ENCODE measurements at places on chromosomes 5 and 9.

- peaks cover 15% of the 10 kb centered on the region for H3K4me1 ChIP-seq
- peaks cover 35% of the 10 kb centered on the region for H3K36me3 ChIP-seq
- no peak overlapping the region for H3K27ac ChIP-seq
- no peak overlapping the region for H3K4me3 ChIP-seq
Measured at GRCh38 chr9:131228988-131229387, 47.3 kb downstream of the FAM78A start.

- no peak overlapping the region for H3K27ac ChIP-seq
- H3K27me3 ChIP-seq = no peaks in the 10 kb centered on the region
- DNase-seq = no peak
Measured at GRCh38 chr5:79149433-79149832, 37.8 kb downstream of the BHMT start.

- no peaks in the 10 kb centered on the region for H3K36me3 ChIP-seq
- no peak for DNase-seq
- H3K4me3 ChIP-seq = no peak overlapping the region
- no peaks in the 10 kb centered on the region for H3K27me3 ChIP-seq
Measured at GRCh38 chr5:41871852-41872251, 1.6 kb upstream of the OXCT1 start.

GRCh38 chr5:66368811-66369210 is 224.7 kb downstream of the SREK1 start:
- no peak overlapping the region for H3K27ac ChIP-seq
- DNase-seq = no peak
- peaks cover 59% of the 10 kb centered on the region for H3K27me3 ChIP-seq
- no peak overlapping the region for H3K4me3 ChIP-seq
- no peaks in the 10 kb centered on the region for H3K4me1 ChIP-seq

DNA sequence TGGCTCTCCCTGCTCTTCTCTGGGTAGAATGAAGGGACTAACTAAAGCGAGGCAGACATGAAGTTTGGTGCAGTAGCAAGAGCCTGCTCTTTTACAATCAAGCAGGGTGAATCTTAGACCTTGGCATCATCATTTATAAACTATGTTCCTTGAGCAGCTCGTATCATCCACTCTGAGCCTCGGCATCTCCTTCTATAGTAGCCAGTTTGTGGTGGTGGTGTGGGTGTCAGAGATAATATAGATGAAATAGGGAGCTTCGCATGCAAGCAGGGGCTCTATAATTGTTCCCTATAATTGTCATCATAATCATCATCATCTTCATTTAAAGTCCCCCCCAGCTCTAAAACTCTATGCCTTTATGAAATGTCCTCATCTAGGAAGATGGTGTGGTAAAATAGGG is 72.5 kb upstream of the SAP30L start:
- peaks cover 17% of the 10 kb centered on the region for H3K27me3 ChIP-seq
- no peak overlapping the region for H3K4me3 ChIP-seq
- peaks cover 17% of the 10 kb centered on the region for H3K4me1 ChIP-seq
- H3K36me3 ChIP-seq = peaks cover 3% of the 10 kb centered on the region
- DNase-seq = no peak

DNA sequence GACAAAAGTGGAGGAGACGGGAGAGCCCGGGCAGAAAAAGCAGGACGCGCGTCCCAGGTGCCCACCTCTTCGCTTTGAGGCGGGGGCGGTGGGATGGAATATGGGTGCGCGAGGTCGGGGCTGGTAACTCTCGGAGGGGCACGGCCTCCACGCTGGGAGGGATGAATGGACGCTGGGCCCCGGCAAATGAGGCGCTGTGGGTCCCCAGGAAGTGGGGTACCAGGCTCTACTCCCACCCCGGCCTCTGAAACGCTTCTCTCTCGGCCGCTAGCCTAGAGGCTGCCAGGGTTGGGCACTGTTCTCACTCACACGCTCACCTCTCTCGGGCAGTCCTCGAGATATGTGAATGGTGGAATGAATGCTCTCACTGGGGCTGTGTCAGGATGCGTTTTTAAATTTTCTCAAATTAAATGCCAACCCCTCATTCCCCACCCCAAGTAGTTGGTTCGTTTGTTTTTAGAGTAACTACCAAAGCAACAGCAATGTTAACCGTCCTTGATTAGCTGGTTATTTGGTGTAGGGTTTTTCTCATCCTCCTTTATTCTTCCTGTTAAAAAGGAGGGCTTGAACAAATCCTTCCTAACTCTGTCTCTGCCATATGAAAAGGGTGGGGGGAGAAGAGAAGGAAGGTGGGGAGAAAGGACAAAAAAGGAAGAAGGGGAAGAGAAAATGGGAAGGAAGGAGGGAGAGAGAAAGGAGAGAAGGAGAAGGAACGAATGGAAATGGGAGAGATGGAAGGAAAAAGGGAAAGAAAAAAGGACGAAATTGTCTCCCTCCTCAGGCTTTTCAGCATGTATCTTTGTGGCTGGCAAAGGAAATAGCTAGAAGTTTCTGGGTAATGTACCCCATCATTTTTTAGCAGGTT is 1.3 kb upstream of the EBF1 start:
- H3K4me3 ChIP-seq = peak overlapping the region; percentile 71
- H3K36me3 ChIP-seq = no peaks in the 10 kb centered on the region
- H3K4me1 ChIP-seq = peaks cover 40% of the 10 kb centered on the region
- H3K27me3 ChIP-seq = peaks cover 99% of the 10 kb centered on the region
- DNase-seq = no peak
- H3K27ac ChIP-seq = no peak overlapping the region

DNA sequence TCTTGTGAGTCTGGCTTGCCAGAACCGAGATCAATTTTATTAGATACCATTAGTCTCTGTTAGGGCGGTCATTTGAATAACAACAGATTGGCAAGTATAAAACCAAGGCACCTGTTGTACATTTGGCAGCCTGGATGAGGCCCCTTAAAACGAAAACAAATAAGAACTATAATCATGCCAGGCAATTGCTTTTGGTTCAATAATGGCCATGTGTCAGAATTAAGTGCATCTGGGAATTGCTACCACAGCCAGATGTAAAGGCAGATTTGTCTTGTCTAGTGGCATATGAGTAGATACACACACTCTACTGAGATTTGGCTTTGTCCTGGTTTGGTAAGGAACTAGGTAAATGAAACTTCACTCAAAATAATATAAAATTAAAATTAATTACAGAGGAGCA is 1046.2 kb upstream of the DMAC1 start:
- no peak for DNase-seq
- no peak overlapping the region for H3K4me3 ChIP-seq
- no peaks in the 10 kb centered on the region for H3K27me3 ChIP-seq
- peaks cover 8% of the 10 kb centered on the region for H3K4me1 ChIP-seq

DNA sequence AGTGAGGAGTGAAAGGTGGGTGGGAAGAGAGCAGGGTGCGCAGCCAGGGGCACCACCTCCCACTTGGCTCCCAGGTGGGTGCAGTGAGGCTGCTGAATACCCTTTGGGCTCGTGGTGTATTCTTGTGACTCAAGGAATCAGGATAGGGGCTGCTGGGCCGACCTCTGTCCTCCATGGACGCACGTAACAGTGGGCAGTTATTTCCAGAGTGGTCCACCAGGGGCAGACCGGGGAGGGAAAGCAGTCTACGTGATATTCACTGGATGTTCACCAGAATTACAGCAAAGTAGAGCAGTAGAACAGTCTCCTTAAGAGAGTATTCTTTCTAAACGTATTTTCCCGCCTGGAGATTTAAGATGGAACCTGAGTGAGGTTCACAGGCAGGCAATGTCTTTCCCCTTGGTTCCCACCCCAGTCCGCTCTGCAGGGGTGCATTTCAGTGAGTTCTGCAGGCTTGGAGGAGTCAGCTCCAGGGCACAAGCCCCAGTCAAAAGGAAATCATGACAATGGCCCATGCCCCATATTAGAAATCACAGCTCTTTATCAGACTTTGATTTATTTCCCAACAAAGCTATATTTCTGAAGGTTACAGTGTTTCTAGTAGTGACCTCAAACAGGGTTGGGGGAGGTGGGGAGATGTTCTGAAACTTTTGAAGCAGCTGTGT is 88.7 kb downstream of the SYK start:
- H3K27me3 ChIP-seq = no peaks in the 10 kb centered on the region
- no peak for DNase-seq

DNA sequence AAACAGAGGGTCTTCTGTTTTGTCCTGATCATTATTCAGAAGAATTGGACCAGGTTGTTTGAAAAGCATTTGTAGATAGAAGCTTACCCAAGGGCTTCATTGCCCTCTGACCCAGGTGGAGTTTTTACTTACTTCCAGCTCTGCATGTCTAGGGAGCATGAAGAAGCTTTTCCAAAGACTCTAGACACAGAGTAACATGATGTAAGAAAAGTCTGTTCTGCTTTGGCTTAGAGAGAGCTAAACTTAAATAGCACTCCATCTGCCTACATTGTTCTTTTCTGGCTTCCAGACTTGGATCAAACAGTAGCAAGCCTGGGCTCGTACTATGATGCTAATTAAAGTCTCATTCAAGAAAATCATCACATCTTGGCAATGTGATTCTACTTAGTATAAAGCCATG is 112.1 kb downstream of the SNCAIP start:
- no peaks in the 10 kb centered on the region for H3K27me3 ChIP-seq
- no peak for DNase-seq
- peaks cover 33% of the 10 kb centered on the region for H3K4me1 ChIP-seq
- peaks cover 48% of the 10 kb centered on the region for H3K36me3 ChIP-seq

DNA sequence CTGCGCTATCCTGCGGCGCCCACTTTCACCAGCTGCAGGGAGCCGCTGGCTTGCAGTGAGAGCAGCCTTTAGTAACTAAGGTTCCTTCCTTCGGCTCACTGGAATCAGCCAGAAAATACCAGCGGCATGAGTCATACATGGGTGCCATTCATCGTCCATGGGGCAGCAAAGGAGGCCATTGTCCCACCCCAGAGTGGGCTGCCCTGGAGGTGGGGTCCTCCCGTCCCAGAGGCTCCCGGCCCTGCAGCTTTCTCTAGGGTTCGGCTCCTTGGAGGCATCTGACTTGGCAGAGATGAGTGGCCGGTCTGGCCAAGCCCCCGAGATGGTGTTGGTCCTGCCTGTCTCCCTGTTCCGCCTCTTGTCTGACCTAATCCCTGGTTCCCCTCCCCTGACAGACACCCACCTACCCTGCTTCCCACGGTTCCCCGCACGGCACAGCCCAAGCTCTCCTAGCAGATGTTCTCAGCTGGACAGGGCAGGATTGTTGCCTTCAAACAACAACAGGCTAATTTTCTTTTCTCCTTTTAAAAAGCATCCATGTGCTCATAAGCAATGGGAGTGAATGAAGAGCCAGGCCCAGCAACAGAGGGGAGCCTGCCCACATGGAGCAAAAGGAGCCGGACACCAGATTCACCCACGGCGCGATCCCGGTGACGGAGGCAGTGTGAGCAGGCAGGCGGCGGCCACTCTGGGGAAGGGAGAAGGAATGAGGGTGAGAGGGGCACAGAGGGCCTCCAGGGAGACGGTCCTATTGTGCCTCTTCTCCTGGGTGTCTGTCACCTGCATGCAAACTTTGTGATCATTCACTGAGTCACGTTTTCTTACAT is 97.0 kb upstream of the COL5A1 start:
- peak overlapping the region; percentile 96 for H3K27ac ChIP-seq

GRCh38 chr5:158895588-158895987 is 204.1 kb downstream of the EBF1 start:
- H3K36me3 ChIP-seq = no peaks in the 10 kb centered on the region
- H3K27me3 ChIP-seq = peaks cover 23% of the 10 kb centered on the region
- no peak for DNase-seq
- H3K4me3 ChIP-seq = no peak overlapping the region

DNA sequence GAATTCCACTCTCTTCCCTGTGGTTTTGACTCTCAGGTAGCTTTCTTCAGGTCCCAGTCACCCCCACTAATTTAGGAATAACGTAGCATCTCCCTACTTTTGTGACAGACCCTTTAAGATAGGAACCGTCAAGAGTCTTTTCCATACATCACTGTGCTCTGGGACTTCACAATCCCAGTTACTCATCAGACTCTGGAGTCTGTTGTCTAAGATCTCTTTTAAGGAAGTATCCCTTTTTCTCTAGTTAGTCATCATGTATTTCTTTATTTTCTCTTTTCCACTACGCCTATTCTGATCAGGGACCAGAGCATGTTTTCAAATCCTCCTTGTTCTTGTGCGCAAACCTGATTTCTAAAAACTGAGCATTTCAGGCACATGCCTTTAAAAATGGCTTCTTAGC is 143.0 kb downstream of the GOLPH3 start:
- H3K4me3 ChIP-seq = no peak overlapping the region
- H3K27me3 ChIP-seq = no peaks in the 10 kb centered on the region
- peaks cover 21% of the 10 kb centered on the region for H3K4me1 ChIP-seq
- H3K27ac ChIP-seq = no peak overlapping the region

DNA sequence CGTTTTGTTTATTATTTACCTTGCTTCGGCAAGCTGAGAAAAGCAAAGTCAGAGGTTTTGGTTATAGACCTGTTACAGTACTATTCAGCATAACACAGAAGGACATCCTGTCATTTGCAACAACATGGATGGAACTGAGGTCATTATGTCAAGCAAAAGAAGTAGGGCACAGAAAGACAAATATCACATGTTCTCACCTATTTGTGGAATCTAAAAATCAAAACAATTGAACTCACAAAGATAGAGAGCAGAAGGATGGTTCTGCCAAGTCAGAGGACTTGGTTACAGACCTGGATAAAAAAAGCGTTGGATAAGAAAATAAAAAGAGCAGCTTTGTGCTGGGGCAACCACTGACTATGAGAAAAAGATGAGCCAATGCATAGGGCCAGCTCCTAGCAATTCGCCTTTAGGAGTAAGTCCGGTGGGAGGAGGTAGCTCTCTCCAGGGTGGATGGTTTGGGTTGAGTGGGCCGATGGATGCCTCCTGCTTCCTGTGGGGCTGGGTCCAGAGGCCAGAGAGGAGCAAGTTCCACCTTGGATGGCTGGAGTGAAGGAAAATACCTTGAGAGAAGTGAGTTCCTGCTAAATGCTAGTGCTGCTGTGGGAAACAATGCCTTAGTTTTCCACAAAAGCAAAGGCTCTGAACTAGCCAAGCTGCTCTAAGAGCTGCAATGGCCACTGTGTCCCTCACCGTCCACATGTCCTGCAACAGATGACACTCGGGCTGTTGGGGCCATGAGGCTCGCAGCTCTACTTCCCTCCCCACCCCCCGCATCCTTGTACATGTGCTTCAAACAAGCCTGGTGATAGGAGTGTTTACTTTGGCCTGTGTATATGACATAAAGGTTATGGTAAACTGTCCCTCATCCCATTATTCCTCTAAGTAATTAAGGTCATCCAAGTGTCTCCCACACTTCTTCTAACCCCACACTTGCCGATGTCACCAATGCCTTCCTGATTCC is 38.4 kb downstream of the ACOT12 start:
- no peaks in the 10 kb centered on the region for H3K4me1 ChIP-seq
- no peaks in the 10 kb centered on the region for H3K36me3 ChIP-seq
- no peak overlapping the region for H3K4me3 ChIP-seq
- no peak for DNase-seq
- no peaks in the 10 kb centered on the region for H3K27me3 ChIP-seq

- H3K36me3 ChIP-seq = no peaks in the 10 kb centered on the region
- H3K4me3 ChIP-seq = no peak overlapping the region
- no peak for DNase-seq
- H3K4me1 ChIP-seq = no peaks in the 10 kb centered on the region
- no peaks in the 10 kb centered on the region for H3K27me3 ChIP-seq
- no peak overlapping the region for H3K27ac ChIP-seq
Measured at GRCh38 chr9:28092981-28093936, 520.0 kb upstream of the C9orf72 start.

GRCh38 chr5:148858106-148858505 is 31.7 kb downstream of the ADRB2 start:
- no peaks in the 10 kb centered on the region for H3K4me1 ChIP-seq
- H3K27me3 ChIP-seq = no peaks in the 10 kb centered on the region
- no peak overlapping the region for H3K4me3 ChIP-seq
- DNase-seq = no peak
- H3K36me3 ChIP-seq = no peaks in the 10 kb centered on the region
- no peak overlapping the region for H3K27ac ChIP-seq
